ENCODE measurements at places on chromosomes 2 and 18. TPM values are rescaled to one million over a fixed set of nuclear protein-coding genes. Genes with fewer than 3 reads are reported as not detected.

- no peaks in the 10 kb centered on the region for H3K27me3 ChIP-seq
- no peaks in the 10 kb centered on the region for H3K4me1 ChIP-seq
These were observed 8.0 kb upstream of the XRCC5 start for GRCh38 chr2:216101109-216101508.

- no peaks in the 10 kb centered on the region for H3K36me3 ChIP-seq
- no peak overlapping the region for H3K27ac ChIP-seq
- H3K27me3 ChIP-seq: no peaks in the 10 kb centered on the region
- no peak overlapping the region for H3K4me3 ChIP-seq
- H3K4me1 ChIP-seq: no peaks in the 10 kb centered on the region
These were observed 15.9 kb upstream of the CRIM1 start for GRCh38 chr2:36339607-36340218.

FHOD3 gene
- total RNA-seq: 40.0 TPM

IL1R2 gene
- total RNA-seq: 7.1 TPM

CCBE1 gene
- 6.1 TPM for total RNA-seq

DNA sequence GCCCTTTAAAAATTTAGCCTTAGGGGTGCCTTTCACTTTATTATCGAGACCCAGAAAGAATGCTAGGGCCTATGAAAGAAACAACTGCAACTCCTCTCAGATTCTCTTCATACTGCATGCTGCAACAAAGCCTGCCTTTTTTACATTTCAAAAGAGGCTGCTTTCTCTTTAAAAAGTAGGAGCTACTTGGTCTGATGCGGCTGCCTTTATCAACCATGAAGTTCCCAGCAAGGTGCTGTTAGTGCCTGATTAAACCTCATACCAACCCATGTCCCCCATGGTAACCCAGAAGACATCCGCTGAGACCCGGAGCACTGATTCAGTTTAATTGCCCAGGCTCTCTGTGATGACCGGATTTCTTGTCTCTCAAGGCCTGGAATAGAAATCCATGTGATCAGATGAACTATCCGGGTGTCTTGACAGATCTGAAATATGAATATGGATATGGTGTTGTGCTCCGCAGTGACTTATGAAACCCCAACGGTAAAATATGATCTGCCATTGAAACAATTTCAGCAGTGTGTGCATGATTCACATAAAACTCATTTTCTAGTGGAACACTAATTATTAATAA lies 368.3 kb downstream of the ZNF521 start:
- no peaks in the 10 kb centered on the region for H3K4me1 ChIP-seq
- no peak overlapping the region for H3K4me3 ChIP-seq
- H3K27me3 ChIP-seq: no peaks in the 10 kb centered on the region
- H3K27ac ChIP-seq: no peak overlapping the region
